Activated CD8-positive, alpha-beta memory T cell treated with anti-CD3 and anti-CD28 coated beads for 48 hours (primary cell): ENCODE measurements at places on chromosomes 12 and 14.

GRCh38 chr12:11917501-11917900 is 153.2 kb upstream of the BCL2L14 start:
- no peak for DNase-seq

DNA sequence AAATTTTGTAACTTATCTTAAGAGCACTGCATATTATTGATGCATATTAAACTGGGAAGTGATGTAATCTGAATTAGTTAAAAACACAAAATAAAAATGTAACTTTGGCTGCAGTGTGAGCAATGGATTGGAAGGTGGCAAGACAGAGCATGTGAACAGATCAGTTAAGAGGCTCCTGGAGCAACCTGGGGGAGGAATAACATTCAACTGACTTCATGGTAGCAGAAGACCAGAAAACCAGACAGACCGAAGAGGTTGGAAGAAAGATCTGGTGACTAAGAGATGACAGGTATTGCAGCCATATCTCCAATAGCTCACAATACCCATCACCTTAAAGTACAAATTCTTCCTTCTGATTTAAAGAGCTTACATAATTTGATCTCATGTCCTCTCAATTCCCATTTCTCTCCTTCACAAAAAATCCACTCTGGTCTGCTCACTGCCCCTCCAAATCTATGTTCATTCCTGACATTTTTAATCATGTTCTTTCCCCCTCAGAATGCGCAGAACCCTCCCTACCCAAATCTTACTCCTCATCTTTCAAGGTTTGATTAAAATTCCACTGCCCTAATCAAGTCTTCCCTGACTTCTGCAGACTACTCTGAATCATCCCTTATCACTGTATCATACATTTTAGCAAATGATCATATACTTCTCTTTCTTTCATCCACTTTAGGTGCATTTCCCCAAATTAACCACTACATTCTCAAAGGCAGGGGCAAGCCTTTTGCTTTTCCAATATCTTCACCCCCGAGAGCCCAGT is 51.5 kb downstream of the DUSP16 start:
- DNase-seq, result no peak

- DNase-seq, result no peak
Measured at GRCh38 chr14:44586910-44587309, 79.8 kb upstream of the FSCB start.

DNA sequence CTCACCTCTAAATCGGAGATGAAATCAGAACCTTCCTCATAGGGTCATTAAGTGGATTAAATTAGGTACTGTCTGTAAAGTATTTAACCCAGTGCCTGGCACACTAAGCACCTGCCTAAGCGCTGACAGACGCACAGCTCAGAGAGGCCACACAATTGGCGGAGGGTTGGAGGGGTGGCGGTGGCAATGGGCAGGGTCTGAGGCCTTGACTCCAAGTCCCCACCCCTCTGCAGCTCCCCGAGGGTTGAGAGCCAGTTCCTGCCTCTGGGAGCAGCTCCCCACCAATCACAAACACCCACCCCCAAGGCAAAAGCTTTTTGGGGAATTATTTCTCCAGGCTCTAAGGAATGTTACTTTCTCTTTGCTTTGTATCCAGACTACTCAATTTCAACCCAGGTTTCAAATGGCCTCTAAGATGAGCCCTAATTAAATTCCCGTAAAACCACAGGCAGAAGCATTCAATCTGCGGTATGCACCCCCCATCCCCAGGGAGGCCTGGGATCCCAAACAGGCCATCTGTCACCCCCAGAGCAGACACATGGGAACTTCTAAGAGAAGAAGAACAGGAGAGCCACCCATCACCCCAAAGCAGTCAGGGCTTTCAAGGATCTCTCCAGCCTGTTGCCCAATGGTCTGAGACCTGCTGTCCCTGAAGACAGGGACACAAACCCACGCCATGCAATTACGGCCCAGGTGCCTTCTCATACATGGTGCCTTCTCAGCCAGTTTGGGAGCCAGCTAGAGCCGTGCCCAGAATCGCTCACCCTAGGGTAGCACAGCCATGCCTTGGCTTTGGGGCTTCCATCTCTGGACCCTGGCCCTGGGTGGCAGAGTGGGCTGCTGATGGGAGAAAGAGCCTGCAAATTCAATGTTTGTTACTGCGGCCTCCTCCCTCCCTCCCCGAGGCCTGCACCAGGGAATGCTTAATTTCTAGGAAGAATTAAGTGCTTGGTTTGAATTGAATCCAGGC is 66.1 kb downstream of the CHGA start:
- DNase-seq, result no peak

- DNase-seq, result no peak
Measured at GRCh38 chr12:76920172-76921099, 41.6 kb upstream of the CSRP2 start.

DNA sequence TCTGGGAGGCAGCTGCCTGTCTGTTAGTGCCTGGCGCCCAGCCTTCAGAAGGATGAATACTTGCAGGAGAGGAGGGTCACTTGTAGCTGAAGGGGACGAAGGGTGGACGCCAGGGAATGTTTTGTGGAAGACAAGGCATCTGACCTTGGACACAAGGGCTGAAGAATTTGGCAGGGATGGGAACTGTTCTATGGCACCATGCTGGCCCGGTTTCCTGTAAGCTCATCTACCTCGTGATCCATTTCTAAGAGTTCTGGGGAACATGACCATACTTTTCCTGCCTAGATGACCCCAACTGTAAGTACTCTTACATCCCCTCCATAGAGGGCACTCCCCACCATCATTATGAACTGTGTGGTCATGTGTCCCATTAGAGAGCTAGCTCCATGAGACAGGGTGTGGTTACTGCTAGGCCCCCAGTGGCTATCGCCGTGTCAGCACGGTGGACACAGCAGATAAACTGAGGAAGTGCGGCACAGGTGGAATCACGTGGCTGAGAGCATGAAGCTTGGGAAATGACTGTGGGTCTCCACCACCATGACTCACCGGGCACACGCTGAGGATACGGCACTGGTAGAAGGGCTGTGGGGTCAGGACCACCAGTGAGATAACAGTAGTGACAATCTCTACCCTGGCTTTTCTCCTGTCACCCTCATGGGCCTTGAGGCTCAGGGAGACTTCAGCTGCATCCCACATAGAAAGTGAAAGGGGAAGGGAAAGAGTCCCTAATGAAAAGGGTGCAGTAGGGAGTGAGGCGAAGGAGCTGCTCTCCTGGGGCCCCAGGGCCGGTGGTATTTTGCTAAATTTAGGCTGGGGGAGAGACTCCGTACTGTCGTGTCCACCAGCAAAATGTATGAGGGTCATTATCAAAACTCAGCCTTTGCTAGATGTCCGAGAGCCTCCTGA is 252.6 kb downstream of the FOXN3 start:
- no peak for DNase-seq

DNA sequence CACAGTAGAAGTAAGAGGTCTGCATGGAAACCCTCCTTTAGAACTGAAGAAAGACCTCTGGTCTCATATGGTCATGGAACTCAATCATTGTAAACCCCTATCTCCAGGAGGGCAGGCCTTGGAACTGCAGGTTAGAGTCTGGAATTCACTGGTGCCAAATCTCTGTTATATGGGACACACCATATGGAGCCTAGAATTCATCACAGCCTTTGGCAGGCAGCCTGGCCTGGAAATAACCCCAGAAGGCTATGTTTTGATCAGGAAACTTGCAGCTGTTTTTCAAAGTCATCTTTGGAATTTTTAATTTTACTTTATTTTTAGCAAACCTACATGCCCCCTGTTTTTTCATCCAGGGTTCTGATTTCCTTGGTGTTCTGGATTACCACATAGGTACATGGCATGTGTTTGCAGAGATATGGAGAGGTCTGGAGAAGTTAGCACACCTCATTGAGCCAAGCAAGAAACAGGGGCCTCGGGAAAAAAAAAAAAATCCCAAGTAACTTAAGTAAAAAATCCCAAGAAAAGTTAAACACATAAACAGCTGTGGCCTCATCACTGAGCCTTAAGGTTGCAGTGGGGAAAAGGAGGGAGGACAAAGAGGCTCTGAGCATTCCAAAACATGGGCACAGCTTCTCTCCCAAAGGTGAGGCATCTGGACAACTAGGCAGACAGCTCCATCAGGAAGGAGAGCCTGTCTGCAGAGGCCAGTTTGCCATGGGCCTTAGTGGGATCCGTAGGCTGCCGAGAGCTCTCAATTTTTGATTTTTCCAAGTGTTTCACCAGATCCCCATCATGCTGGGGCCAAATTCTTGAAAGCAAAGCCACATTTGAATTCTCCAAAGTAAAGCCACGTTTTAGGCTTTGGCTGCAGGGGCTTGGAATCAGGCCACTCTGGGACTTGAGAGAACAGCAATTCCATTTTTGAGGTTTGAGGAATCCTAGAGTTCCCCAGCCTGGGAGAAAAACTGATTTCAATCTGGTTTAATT is 339.6 kb upstream of the TBX3 start:
- no peak for DNase-seq

DNA sequence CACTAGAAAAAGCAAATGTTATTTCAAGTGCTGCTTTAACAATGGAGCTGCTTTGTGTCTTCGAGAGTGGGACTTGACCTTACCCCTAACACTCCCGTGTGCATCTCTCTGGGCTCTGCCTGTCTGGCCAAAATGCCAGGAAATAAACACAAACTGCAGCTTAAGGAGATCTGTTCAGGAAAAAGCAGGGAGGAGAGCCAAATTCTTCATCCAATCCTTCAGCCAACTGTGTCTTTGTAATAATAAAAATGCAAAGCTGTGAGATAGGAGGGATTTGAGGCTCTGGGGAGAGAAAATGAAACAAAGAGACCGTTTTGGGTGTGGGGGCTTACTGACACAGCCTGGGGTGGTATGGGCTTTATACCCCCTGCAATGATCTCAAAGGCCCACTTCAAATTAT is 85.8 kb upstream of the WSCD2 start:
- no peak for DNase-seq

DNA sequence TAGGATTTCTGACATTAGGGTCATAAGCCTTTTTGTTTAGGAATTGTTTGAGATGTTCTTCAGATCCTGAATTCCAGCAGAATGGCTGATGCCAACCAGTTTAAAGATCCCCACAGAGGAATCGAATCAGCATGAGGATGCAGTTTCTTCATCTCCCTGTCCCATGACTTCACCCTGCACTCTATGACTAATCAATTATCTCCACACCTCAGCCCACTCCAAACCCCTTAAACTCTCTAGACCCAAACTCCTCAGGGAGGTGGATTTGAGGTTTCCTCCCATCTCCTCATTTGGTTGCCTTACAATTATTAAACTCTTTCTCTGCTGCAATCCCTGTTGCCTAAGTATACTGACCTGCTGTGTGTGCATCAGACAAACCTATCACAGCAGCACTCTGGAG is 86.5 kb upstream of the CRY1 start:
- no peak for DNase-seq

DNA sequence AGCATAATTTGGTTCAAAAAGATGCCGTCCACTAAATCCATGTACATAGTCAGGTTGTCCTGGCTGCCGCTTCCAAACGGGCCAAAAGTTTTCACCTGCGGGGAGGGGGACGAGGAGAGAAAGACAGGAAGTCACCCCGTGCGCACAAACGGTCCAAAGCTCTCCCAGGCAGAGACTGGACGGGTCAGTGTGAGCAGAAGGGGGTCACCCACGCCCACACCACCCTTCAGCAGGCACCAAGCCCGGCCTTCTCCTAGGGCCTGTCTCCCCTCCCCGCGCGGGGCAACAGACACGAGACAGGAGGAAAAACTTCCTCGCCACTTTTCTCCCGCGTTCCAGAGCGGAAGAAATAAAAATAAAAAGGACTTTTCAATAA is 888 bp downstream of the CCDC88C start:
- no peak for DNase-seq

DNA sequence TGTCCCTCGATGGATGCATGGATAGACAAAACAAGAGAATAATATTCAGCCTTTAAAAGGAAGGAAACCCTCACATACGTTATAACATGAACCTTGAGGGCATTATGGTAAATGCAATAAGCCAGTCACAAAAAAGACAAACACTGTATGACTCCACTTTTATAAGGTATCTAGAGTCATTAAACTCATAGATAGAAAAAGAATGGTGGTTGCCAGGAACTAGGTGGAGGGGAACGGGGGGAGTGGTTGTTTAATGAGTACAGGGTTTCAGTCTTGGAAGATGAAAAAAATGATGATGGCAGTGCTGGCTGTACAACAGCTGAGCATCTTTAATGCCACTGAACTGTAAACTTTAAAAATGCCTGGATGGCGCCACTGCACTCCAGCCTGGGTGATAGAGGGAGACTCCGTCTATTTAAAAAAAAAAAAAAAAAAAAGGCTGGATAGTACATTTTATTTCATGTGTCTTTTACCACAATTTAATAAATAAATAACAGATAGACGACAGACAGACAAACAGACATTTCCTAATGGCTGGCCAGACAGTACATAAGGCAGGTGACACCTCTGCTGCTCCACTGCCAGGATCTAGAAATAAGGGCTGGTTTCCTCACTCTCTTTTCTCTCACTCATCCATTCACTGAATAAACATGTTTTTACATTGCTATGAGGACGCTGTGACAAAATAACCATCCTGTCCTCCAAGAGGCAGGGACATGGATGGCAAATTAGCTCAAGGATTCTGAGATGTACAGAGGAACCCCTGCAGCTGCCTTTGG is 118.8 kb downstream of the FOXN3 start:
- DNase-seq, result no peak

GRCh38 chr12:1282670-1283315 is 291.8 kb downstream of the ERC1 start:
- DNase-seq, result no peak

DNA sequence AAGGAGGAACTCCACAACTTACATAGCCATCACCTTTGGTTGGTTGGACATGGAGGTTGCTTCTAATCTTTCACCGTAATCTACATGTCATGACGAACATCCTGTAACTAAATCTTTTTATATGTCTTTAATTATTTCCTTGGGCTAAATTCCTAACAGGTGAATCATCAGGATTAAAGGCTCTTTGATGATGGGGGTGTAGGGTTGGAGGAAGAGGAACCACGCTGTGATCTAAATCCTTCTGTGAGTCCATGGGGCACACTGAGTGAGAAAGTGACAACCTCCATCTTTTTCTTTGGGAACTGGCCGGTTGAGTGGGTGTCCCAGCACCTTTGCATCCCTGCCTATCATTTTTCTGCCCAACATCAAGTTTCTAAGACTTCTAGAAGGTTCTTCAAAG is 31.1 kb upstream of the MAP1LC3B2 start:
- DNase-seq, result no peak

GRCh38 chr12:42552822-42553221 is 36.7 kb downstream of the PRICKLE1 start:
- DNase-seq, result no peak

DNA sequence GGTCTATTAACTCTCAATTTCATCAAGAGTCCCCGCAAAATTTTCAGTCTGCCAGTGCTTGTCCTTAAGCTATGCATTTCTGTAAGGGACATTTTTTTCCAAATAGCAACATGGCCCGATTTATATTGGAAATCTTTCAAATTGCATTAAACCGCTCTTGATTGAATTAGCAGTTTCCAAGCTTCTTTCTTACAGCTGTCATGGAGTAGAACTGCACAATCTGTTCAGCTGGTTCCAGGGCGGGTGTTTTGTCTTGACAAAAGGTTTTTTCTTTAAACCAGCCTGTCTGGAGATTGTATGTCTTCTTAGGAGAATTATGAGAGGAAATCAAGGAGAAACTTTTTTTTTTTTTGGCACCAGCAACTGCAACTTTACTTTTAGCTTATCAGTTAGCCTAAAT is 185.8 kb downstream of the ALG10B start:
- no peak for DNase-seq

GRCh38 chr12:106267535-106267934 is 19.7 kb upstream of the CKAP4 start:
- no peak for DNase-seq
